ENCODE measurements at places on chromosomes 6 and 20.

- H3K4me1 ChIP-seq = peaks cover 44% of the 10 kb centered on the region
- no peaks in the 10 kb centered on the region for H3K27me3 ChIP-seq
- H3K27ac ChIP-seq = peak overlapping the region; percentile 86
- H3K4me3 ChIP-seq = peak overlapping the region; percentile 87
Measured at GRCh38 chr6:137873273-137873762, 6.3 kb downstream of the TNFAIP3 start.

DNA sequence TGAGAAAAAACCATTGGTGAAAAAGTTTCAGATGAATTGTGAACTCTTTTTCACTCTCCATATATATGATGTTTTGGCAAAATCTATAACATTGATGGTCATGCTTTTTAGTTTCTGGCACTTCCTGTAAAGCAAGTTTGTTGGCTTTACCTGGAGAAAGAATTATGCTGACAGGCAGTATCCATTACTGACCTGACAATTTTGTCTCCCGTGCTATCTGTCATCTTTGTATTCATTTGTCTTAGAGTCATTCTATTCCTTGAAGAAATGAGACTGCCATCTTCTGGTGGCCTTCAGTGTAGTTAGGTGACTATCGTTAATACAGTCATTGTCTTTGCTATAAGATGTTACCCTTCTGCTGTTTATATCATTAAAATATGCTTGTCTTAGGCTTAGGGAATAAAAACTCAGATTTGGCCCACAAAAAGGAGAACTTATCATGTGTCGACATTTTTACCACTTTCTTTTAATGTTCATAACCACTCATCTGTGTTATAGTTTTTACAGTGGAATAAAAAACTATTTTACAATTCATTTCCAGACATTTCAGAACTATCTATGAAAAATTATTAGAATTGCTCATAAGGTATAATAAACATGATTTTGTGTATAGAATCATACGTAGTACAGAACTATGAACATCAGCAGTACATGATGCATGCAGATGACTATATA lies 707.0 kb downstream of the EPM2A start:
- peaks cover 36% of the 10 kb centered on the region for H3K27me3 ChIP-seq
- no peaks in the 10 kb centered on the region for H3K36me3 ChIP-seq
- H3K4me1 ChIP-seq = peaks cover 6% of the 10 kb centered on the region
- peak; percentile 71 for DNase-seq

DNA sequence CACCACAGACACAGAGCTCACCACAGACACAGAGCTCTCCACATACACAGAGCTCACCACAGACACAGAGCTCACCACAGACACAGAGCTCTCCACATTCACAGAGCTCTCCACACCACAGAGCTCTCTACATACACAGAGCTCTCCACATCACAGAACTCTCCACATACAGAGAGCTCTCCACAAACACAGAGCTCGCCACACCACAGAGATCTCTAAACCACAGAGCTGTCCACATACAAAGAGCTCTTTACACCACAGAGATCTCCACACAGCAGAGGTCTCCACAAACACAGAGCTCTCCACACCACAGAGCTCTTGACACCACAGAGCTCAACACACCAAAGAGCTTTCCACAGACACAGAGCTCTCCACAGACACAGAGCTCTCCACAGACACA lies 55.8 kb downstream of the ERMARD start:
- no peak overlapping the region for H3K27ac ChIP-seq
- no peak for DNase-seq
- peaks cover 41% of the 10 kb centered on the region for H3K4me1 ChIP-seq
- H3K4me3 ChIP-seq = no peak overlapping the region
- H3K36me3 ChIP-seq = no peaks in the 10 kb centered on the region
- peaks cover 42% of the 10 kb centered on the region for H3K27me3 ChIP-seq

DNA sequence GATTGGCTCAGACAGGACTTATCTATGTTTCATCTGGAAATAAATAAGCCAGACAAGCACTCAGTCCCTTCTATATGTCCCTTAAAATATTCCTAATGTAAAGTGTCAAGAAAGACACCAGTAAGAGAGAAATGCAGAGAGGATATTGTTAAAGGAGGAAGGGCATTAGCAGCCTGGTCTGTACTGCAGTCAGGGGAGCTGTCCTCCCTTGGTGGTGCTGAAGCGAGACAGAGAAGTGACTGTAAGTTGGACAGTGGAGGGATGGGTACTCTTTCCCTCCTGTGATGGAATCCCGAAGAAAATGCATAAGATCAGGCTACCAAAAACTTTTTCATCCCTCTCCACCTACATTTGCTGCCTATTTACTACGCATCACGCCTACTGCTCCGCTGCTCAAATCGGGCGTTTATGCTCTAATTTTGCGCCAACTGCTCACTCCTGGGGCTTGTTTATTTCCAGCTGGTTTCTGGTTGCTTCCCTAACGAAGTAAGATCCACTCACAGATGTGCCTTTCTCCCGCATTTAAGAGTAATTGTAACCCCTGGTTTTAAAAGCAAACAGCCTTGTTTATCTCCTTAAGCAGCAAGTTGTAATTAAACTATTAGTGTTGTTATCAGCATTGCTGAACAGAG lies 35.2 kb downstream of the PHACTR1 start:
- no peaks in the 10 kb centered on the region for H3K4me1 ChIP-seq
- no peak overlapping the region for H3K4me3 ChIP-seq
- DNase-seq = peak; percentile 83
- no peak overlapping the region for H3K27ac ChIP-seq
- H3K36me3 ChIP-seq = no peaks in the 10 kb centered on the region

DNA sequence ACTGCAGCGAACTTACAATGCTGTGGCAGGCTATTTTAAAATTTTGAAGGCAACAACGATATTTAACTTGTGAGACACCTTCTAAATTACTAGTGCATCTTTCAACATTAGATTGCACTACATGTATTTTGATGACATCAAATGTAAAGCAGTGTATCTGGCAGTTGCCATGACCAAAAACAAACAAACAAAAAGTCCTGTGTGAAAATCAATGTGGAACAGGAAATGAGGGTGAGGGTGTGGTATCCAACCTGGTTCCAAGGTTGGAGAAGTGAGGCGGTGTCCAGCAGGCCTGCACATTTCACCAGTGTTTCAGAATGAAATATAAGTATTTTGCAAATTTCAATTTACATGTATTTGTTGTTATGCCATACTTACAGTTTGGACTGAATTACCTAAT lies 112.0 kb downstream of the LAMP5 start:
- no peak overlapping the region for H3K4me3 ChIP-seq
- no peak for DNase-seq
- no peaks in the 10 kb centered on the region for H3K27me3 ChIP-seq
- no peaks in the 10 kb centered on the region for H3K36me3 ChIP-seq

GRCh38 chr20:63491078-63491477 lies 7.8 kb downstream of the EEF1A2 start:
- no peak overlapping the region for H3K27ac ChIP-seq
- H3K4me3 ChIP-seq = no peak overlapping the region
- H3K27me3 ChIP-seq = peaks cover 10% of the 10 kb centered on the region
- no peak for DNase-seq
- H3K4me1 ChIP-seq = no peaks in the 10 kb centered on the region

DNA sequence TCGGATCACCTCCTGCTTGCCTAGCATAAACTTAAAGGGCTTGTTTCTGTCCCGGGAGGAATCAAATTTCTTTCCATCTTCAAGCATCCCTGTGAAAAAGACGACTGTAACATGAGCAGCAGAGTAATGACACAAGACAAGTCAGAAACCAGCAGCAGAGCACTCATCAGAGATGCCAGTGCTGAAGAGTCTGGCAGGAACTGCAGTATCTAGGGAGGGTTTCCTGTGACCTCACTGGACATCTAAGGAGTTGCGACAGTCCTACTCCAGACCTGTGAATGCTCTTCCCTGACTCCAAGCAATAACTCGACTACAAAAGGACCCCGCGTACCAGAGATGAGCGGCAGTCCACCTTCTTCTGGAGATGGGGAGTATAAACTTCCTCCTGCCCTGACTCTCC lies 17.3 kb downstream of the FKBP1A start:
- H3K36me3 ChIP-seq = peaks cover 59% of the 10 kb centered on the region
- no peak for DNase-seq
- H3K27ac ChIP-seq = peak overlapping the region; percentile 61
- peaks cover 79% of the 10 kb centered on the region for H3K4me1 ChIP-seq
- H3K4me3 ChIP-seq = no peak overlapping the region

DNA sequence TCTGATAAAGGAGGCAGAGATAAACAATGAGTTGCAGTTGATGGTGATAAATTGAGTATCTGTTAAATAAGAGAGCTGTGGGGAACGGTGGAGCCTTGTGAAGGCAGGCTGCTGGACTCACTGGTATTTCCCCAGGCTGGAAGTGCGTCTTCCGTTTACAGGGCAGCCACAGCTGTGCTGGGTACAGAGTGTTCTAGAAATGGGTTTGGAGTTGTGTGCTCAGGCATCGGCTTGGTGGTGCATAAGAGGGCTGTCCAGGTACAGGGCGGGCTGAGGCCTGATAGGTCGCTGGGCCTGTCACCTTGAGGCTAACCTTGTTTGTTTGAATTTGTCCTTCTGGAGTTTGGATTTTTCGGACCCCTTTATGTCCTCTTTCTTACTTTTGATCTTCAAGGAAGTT lies 39.3 kb downstream of the ARID1B start:
- no peak overlapping the region for H3K27ac ChIP-seq
- H3K36me3 ChIP-seq = no peaks in the 10 kb centered on the region

DNA sequence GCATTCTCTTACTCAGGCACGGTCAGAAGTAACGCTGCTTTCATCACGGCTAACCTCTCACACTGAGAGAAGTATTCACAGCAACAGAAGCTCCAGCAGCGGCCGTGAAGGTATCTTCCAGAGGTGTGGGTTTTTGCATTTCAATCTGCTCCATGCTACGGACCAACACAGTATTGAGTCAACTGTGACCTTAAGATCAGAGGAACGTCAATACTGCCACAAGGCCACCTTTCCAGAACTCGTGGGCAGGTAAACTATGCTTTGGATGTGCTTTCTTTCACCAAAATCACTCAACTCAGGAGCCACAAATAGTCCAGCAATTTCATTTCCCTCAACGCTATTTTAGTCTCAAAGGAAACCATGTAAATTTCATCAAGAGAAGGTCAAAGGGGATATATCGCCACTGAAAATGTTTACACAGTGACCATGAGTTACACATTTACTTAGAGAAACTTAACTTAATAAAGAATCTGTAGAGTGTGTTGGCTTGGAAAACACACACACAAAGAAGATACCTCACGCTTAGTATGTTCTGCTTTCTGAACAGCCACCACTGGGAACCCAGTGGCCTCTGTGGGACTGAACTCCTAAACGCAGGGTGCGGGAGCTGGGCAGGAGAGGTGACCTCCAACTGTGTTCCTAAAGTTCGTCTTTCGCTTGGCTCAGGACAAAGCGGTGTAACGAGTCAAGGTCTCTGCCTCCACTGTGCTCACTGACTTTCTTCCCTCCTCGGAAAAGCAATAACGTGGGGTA lies 27.9 kb downstream of the TXNDC5 start:
- peaks cover 59% of the 10 kb centered on the region for H3K36me3 ChIP-seq
- H3K27ac ChIP-seq = no peak overlapping the region
- H3K4me1 ChIP-seq = no peaks in the 10 kb centered on the region
- DNase-seq = no peak
- no peaks in the 10 kb centered on the region for H3K27me3 ChIP-seq
- no peak overlapping the region for H3K4me3 ChIP-seq

All from activated CD4-positive, alpha-beta T cell treated with anti-CD3 and anti-CD28 coated beads, Interleukin-2, amount 10 ng/mL, durations not matched to agents 24 days and 14 days (primary cell).